ENCODE measurements at places on chromosomes 7 and 10. TPM values are rescaled to one million over a fixed set of nuclear protein-coding genes. Genes with fewer than 3 reads are reported as not detected.

GRCh38 chr10:99742254-99742653 lies 10.2 kb downstream of the CUTC start:
- no peak for DNase-seq

DNA sequence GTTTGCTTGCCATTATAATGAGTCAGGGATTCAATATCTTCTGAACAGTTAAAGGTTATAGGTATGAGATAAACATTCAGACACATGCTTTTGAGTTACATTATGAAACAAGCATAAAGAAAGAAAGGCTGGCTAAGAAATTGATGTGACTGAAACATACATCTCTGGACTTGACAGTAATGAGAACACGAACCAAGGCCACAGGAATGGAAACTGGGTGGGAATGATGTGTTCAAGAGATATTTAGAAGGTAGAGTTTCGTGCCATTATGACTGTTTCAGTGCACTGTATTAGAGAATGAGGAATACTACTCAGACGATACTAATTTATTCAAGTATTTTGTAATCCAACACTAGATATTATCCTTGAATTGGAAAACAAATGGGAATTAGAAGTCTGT lies 332.1 kb upstream of the MAGI2 start:
- DNase-seq, result no peak

- DNase-seq, result peak; percentile 52
These were observed 13.4 kb upstream of the AP1S1 start for GRCh38 chr7:101140746-101141382.

DNA sequence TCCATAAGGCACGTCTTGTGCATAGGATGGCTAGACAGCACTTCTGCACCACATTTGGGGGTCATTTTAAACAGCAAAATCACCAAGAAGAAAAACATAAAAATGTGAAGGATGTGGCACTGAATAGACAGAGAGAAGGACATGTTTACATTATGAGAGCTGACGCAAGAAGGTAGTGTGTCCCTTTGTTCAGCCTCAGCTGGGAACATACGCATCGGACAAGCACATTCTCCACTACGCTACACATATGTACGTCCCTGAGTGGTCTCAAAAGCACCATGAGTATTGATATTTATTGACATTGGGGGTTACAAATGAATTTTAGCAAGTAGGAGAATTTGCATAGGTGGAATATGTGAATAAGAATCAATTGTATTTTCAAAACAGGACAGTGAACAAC lies 20.2 kb downstream of the DDC start:
- DNase-seq, result no peak

The TYW1B gene
- total RNA-seq, result 1.6 TPM
